ENCODE measurements at places on chromosomes 11 and 22.
A peak's percentile ranks its signal among the peaks of the same experiment; 100 is the strongest.

- no peak for DNase-seq
Measured at GRCh38 chr11:27504205-27504604, 2.4 kb downstream of the LIN7C start.

GRCh38 chr11:120867988-120868387 lies 155.9 kb upstream of the TBCEL start:
- no peak for DNase-seq

GRCh38 chr11:108926171-108926840 lies 261.4 kb downstream of the DDX10 start:
- no peak for DNase-seq

DNA sequence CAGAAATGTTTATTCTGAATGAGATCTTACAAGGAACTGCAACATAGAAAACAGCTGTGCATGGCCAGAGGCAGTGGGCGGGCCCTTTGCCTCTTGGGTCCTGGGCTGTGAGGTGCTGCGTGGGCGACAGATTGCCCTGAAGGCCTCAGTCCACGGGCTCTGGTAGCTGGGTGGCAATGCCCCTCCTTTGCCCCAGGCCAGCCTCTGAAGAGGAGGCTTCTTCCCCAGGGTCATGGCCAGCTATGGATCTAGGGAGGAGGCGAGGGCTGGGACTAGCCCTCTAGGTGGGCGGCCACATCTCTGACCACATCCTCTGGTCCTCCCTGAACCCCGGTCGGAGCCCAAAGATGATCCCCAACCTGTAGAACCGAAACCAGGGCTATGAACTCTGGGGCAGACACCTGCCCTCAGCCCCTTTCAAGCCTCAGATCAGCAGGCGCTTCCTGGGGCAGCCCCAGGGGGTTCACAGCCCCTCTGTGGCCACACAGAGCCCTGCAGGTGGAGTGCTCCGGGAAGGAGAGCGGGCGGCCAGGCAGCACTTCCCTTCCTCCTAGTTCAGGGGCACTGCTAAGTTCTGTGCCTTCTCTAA lies 6.6 kb upstream of the CDC42BPG start:
- DNase-seq: peak; percentile 56

GRCh38 chr22:36423461-36424404 lies 36.0 kb upstream of the MYH9 start:
- no peak for DNase-seq

Measured in AG08396 (cell line).